Motor neuron (in vitro differentiated cells): ENCODE measurements at places on chromosomes 6 and 20. TPM values are rescaled to one million over a fixed set of nuclear protein-coding genes. Genes with fewer than 3 reads are reported as not detected.
A peak's percentile ranks its signal among the peaks of the same experiment; 100 is the strongest.

VGLL2 gene
- total RNA-seq, result 0.31 TPM in 1 of 2 replicates, not detected in the other

FHL5 gene
- not detected in 2 replicates for total RNA-seq

DNA sequence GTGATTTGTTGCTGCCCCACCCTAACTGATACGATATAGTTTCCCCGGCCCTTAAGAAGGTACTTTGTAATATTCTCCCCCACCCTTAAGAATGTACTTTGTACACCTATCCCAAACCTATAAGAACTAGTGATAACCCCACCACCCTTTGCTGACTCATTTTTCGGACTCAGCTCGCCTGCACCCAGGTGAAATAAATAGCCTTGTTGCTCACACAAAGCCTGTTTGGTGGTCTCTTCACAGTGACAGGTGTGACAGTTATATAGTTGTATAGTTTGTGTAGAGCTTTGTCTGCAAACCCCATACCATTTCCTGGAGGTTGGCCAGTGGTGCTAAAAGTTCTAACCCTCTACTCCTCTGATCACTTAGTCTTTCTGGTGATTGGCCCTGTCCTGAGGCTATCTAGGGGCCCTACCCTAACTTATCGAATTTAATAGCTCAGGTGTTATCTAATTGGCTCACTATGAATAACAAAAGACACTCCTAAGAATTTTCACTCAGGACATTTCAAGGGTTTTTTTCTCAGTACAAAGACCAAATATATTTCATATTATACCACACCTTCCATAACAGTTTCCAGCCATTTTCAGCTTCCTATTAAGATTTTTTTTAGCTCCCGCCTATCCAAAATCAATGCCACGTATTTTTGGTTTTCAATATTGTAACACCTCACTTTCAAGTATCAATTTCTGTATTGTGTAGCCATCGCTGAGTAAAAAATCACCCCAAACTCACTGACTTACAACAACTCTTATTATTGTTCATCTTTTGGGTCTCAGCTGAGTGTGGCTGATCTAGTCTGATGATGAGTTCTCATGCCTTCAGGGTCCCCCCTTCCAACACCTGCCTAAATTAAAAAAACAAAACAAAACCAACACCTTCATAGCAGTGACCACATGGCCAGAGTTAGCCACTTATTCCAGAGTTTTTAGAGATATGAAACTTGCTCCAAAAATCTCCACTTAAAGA is 9.8 kb upstream of the BTN1A1 start:
- ATAC-seq, result no peak

KIF25 gene
- not detected in 2 replicates for total RNA-seq

DNA sequence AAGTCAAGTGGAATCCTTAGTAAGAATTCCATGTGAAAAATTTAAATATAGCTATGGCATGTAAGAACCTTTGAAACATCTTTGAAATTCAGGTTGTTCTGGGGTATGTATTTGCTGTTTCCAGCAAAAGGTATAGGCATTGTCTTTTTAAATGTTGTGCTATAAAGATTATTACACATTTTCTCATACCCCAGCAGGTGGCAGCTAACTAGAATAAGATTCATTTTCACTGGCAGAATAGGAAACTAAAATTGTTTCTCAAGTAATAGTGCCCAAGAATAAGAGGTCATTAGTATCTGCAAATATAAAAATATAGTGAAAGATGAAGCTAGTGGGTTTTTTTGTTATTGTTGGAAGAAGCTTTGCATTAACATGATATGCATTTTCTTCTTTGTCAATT is 1.8 kb downstream of the GRIK2 start:
- no peak for ATAC-seq

- ATAC-seq, result no peak
Measured at GRCh38 chr20:39910536-39910935, 778.5 kb downstream of the MAFB start.

- ATAC-seq, result no peak
Measured at GRCh38 chr6:158060455-158061360, 79.0 kb downstream of the SYNJ2 start.

SPTLC3 gene
- 0.16 and 0.18 TPM in 2 replicates for total RNA-seq

- no peak for ATAC-seq
Measured at GRCh38 chr6:147080225-147080624, 124.0 kb upstream of the STXBP5 start.

- no peak for ATAC-seq
Measured at GRCh38 chr6:139871803-139872510, 497.5 kb upstream of the CITED2 start.

MICB gene
- not detected in 2 replicates for total RNA-seq

DDO gene
- total RNA-seq, result 3.5 and 4.3 TPM in 2 replicates

GRCh38 chr6:136038531-136038930 is 187.0 kb downstream of the PDE7B start:
- no peak for ATAC-seq

DNA sequence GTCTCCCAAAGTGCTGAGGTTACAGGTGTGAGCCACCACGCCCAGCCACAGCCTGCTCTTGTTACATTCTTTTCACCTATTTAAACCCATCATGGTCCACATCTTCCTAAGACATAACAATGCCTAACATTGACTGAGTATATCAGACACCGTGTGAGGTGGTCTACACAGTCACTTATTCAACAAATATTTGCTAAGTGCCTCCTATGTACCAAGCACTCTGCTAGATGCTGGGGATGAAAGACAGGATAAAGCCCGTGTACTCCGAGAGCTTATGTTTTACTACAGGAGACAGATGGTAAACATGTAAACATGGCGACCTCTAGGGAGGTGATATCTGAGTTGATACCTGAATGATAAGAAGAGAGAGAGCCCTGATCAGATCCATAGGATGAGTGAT is 12.7 kb downstream of the BCL2L1 start:
- no peak for ATAC-seq

DNA sequence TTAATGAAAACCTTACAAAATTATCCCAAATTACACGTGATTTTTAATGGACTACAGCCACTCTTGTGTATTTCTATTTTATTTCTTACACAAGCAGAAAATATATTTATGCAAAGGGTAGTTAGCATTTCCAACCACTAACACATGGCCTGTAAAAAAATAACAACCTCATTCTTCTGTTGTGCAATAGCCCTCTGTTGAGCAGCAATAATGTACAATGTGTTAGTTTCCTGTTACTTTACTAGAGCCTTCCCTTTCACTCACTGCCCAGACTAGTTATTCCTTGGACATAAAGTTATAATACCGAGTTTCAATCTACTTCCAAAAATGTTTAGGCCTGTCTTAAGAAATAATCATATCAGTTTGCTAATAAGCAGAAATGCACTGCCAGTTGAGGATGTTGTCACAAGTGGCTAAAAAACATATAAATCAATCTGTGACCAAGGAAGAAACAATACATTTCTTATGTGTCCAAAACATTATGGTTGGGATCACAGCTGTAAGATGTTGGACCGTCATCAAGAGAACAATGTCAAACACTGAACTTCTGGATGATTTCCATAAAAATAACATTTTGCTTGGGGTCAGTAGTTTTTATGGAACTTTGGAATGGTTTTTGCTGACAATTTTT is 73.6 kb upstream of the RNF146 start:
- peak; percentile 91 for ATAC-seq
